ENCODE measurements at places on chromosomes 3 and 15. TPM values are rescaled to one million over a fixed set of nuclear protein-coding genes. Genes with fewer than 3 reads are reported as not detected.

The DTWD1 gene
- total RNA-seq, result 9.1 TPM

The MASP1 gene
- 0.07 TPM for total RNA-seq

The ADGRG7 gene
- not detected for total RNA-seq

The OR5H14 gene
- total RNA-seq, result not detected

The PLIN1 gene
- total RNA-seq, result 1.0 TPM

The RASL12 gene
- not detected for total RNA-seq

The LIPC gene
- not detected for total RNA-seq

The FGF12 gene
- not detected for total RNA-seq

The ZNF774 gene
- 1.1 TPM for total RNA-seq

The UROC1 gene
- not detected for total RNA-seq

The PP2D1 gene
- total RNA-seq, result not detected

The IGF2BP2 gene
- 105 TPM for total RNA-seq

The APPL1 gene
- total RNA-seq, result 32.5 TPM

The GOLGA8R gene
- 0.07 TPM for total RNA-seq

The INSYN1 gene
- total RNA-seq, result not detected

The POU1F1 gene
- not detected for total RNA-seq

The RBP2 gene
- not detected for total RNA-seq

The DNAJB8 gene
- total RNA-seq, result not detected

The GPR149 gene
- total RNA-seq, result not detected

The PPP2R3A gene
- total RNA-seq, result 9.4 TPM

The CLEC3B gene
- not detected for total RNA-seq

The ZNF619 gene
- 6.0 TPM for total RNA-seq

The GBE1 gene
- total RNA-seq, result 56.6 TPM

The VGLL3 gene
- total RNA-seq, result 1.3 TPM

The DUOX2 gene
- not detected for total RNA-seq

The SRPRB gene
- 43.4 TPM for total RNA-seq

The FGD5 gene
- not detected for total RNA-seq

The IMPG2 gene
- total RNA-seq, result 0.17 TPM

The ZFYVE19 gene
- total RNA-seq, result 32.3 TPM

The IGSF11 gene
- total RNA-seq, result 0.66 TPM

The NEK10 gene
- total RNA-seq, result 1.7 TPM

The FEM1B gene
- total RNA-seq, result 22.1 TPM

The PLA2G4D gene
- total RNA-seq, result 0.17 TPM

The GPX1 gene
- 745 TPM for total RNA-seq

The MOBP gene
- total RNA-seq, result not detected

The GOLGA8O gene
- total RNA-seq, result 0.47 TPM

The OR5K1 gene
- not detected for total RNA-seq

The CAMKV gene
- 0.58 TPM for total RNA-seq

The SEC62 gene
- total RNA-seq, result 31.8 TPM

The DAZL gene
- total RNA-seq, result 0.04 TPM

The SPTBN5 gene
- 0.98 TPM for total RNA-seq

The FGF7 gene
- not detected for total RNA-seq

The LSMEM2 gene
- not detected for total RNA-seq
